ENCODE measurements at places on chromosomes 7 and 10.

- DNase-seq = no peak
Measured at GRCh38 chr10:111874576-111874975, 309.0 kb downstream of the GPAM start.

- DNase-seq = no peak
Measured at GRCh38 chr7:30530373-30530772, 25.7 kb upstream of the GGCT start.

DNA sequence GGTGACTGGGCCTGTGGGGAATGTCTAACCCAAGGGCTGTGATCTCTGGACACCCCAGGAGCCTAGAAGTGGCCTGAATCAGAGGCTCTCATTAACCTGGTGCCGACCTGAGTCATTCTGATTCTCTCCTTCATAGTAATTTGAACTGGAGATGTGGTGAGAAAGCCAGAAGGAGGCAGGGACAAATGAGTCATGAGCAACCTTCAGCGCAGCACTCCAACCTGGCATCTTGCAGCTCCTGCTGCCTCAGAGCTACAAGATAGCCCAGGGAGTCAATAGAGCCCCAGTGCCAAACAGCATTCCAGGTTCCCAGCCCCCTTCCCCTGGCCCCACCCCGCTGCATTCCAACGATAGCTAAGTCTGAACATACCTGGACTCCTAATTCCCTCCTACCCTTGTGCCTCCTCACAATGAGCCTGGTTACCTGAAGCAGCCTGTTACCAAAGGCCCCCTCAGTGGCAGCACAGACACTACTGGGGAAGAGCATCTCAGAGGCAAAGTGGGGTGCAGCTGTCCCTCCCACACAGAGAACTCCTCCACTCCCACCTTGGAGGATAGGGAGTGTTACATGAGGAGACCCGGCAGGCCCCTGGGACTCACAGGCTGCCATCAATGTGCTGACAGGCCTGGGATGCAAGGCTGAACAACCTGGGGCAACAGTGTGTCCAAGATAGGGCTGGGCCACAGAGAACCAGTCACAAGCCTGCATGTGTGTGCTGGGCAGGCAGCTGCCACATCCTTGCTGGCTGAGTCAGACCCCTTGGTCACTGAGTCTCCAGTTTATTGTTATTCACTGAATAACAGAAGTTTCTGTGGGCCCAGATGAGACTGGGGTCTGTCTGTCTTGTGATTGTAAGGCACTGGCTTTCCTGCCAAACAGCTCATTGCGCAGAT lies 76.8 kb upstream of the LEP start:
- no peak for DNase-seq

DNA sequence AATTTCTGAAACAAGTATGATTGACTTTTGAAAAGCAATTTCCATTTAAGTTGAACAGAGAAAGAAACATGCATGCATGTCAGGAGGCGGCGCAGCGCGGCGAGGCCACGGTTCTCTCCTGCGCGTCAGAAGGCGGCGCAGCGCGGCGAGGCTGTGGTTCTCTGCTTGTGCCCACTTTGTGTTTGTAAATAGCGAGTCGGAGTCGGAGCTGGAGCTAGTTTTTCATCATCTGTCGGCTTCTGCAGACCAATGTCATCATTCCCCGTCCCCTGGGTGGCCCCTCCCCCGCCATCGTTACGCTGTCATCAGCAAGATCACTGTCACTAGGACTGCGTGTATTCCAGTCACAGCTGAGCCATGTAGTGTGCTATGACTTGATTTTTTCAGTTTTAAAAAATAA lies 49.2 kb downstream of the INPP5A start:
- DNase-seq = no peak

DNA sequence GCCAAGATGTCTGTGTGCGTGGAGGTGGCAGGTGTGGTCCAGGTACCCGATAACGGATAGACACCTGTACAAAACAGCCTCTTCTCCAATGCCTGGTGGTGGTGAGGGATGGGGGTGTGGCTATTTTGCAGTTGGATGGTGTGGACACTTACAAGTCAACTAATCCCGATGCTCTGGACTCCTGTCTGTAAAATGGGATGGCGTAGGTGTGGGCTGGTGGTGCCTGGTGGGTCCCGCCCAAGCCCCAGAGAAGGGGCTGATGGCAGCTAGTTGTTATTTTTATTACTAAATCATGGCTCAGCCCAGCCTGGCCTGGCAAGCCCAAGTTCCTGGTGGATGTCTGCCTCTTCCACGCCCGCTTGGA lies 22.3 kb downstream of the GTF2IRD1 start:
- DNase-seq = no peak

- DNase-seq = no peak
Measured at GRCh38 chr10:129274748-129275474, 192.1 kb upstream of the MGMT start.

- peak; percentile 34 for DNase-seq
Measured at GRCh38 chr10:26269754-26270153, 53.2 kb downstream of the GAD2 start.

- DNase-seq = no peak
Measured at GRCh38 chr7:115475206-115475605, 553.3 kb downstream of the MDFIC start.

GRCh38 chr7:47332213-47332612 lies 249.7 kb downstream of the TNS3 start:
- DNase-seq = no peak

DNA sequence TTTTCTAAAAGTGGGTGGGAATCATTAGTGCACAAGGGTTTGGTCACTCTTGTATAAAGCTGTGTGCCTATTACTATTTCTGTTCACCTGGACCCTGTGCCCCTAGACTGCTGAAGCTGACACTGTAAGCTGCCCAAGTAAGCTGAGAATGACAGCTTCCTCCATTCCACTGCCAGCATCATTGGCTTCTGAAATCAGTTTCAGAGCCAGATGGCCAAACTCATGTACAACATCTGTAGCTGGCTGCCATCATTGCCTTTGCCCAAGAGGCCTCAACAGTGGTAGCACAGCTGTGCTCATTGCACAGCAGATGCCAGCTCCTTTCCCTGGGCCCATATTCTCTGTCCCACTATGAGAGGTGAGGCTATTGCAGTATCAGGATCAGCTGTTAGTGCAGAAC lies 165.7 kb downstream of the CPEB3 start:
- DNase-seq = no peak

DNA sequence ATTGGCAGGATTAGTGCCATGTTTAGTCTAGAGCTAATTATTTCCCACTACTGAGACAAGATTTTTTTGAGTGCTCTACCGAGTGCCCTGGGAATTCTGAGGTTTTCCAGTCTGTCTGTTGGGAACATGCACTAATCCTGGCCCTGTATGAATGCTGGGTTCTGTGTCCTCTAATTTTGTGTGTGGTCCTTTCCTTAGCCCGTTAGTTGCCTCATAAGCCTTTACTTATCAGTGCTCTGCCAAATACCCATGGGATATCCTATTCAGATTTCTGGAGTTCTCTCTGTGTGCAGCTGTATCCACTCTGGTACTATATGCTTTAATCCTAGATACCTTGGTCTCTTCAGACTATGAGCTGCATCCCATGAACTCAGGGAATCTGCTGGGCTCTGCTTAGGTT lies 13.1 kb downstream of the CSGALNACT2 start:
- no peak for DNase-seq

DNA sequence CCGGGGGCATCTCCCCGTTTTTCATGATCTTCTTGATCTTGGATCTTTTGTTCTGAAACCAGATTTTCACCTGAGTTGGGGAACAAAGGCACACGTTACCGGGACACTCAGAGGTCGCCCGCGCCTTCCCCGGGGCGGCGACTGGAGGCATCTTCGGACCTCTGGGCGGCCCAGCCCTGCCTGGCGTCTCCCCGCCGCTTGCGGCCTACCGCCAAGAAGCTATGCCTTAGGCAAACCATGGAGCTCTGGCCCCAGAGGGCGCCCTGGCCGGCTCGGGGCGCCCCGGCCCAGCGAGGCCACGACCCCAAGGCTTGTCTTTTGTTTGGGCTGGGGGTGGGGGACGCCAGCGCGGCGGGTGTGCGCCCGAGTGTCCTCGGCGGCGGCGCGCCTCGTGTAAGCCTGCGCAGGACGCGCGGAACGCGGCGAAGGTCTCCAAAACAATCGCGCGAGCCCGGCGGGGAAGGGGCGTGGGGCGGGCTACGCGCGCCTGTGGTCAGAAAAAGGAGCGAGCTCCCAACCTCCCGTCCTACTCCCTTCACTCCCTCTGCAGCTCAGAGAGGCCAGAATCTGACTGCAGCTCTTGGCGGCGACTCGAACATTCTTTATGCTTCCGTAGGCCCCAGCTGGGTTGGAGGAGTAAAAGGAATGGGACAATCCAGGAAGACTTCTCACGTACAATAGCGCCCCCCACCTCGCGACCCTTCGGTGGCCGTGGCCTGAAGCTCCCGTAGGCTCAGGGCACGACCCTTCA lies 3.5 kb downstream of the DLX5 start:
- DNase-seq = no peak

- DNase-seq = no peak
Measured at GRCh38 chr7:73986158-73986631, 41.8 kb upstream of the ELN start.

- DNase-seq = no peak
Measured at GRCh38 chr10:67780759-67781538, 57.0 kb downstream of the DNAJC12 start.

DNA sequence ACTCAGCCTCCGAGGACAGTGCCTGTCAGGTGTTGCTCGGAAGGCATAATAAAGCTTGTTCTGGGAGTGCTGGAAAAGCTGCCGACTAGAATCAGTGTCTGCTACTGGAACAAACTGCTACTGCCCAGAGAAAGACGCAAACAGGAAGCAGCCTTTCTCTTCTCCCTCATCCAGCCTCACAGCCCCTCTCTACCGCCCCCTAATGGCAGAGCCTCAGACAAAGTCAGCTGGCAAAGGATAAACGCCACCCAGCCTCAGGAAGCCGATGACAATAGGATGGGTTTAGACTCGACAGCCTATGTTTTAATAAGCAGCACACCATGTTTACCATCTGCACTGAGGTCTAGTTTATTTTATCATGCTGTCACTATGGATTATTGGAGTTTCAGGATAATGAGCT lies 169.5 kb upstream of the LYZL1 start:
- peak; percentile 61 for DNase-seq

DNA sequence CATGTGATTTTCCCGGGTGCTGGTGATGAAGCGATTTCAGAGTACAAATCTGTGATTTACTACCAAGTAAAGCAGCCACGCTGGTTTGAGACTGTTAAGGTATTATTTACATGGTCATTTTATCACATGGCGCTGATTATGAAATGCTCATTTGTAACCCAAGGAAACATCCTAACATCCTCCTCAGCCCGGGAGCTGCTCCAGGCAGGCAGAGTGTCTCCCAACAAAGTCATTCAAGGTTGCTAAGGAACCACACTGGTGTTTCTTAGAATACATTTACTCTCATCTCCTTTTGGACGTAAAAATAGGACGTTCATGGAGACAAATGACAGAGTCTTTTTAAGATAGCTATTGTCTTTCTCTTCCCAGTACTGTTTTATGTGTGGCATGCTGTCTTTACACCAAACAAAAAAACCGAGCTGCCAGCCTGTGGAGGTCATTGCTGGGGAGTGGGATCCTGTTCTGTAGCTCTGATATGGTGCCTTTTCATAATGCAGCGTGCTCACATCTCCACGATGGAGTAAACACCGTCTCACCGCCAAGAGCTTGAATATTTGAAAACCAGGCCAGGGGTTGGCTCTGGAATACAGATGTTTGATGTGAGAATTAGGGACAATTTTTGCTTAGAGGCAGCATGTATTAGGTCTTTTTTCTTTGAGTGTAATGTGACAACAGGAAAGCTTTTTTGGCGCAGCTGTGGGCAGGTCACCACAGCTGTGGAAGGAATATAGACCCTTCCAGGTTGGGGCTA lies 119.6 kb downstream of the DOCK1 start:
- no peak for DNase-seq

DNA sequence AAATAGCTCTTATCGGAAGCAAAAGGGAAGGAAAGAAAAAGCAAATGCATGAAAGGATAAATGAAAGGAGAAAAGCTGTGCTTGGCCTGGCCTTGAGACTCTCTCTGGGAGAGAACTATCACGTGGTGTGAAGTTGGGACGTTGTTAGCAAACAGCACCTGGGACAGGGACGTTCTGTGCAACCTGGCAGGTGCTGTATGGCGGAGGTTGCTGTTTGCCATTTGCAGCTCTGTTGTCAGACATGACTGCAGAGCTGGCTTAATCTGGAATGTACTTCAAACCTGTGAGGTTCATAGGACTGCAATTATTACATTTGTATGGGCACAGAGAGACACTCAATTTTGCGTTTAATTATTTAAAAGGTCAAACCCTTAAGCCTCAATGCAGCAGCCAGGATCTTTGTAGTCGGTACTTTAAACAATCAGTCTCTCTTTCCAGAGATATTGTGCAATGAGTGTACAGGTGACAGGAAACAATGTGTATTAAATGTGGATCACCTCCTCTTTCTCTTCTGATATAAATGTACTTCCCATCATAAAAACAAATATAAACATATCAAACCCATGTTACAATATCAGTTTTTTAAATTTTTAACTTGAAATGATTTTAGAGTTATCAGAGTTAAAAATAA lies 800.5 kb upstream of the KCND2 start:
- no peak for DNase-seq

GRCh38 chr10:12228851-12229250 lies 32.9 kb downstream of the CDC123 start:
- DNase-seq = no peak

GRCh38 chr10:59018977-59019376 lies 157.5 kb upstream of the PHYHIPL start:
- no peak for DNase-seq

GRCh38 chr10:60572511-60573194 lies 183.0 kb upstream of the ANK3 start:
- peak; percentile 13 for DNase-seq

GRCh38 chr10:35570397-35570796 lies 34.7 kb upstream of the GJD4 start:
- no peak for DNase-seq

DNA sequence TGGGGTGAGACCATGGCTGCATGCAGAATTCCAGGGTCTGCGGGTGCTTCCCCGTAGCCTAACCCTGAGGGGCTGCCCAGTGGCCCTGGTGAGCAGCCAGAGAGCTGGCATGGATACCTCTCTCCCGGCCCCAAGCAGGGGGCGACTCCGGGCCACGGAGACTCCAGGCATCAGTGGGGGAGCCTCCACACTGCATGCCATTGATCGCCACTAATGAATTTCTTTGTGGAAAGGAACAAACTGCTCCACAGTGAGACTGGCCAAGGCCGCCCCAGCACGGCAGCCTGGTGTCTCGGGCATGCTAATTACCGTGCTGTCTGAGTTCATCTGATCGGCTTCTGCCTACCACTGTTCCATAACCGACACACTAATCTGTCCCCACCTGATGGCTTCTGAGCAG lies 184.4 kb downstream of the GRID1 start:
- no peak for DNase-seq

GRCh38 chr10:71252220-71252619 lies 39.9 kb downstream of the UNC5B start:
- DNase-seq = no peak

GRCh38 chr10:49139846-49140195 lies 6.0 kb upstream of the FAM170B start:
- DNase-seq = peak; percentile 49

- DNase-seq = no peak
Measured at GRCh38 chr10:16756561-16757221, 60.5 kb downstream of the RSU1 start.

All from suppressor macrophage (primary cell).